ENCODE measurements at places on chromosomes 1 and 21.

DNA sequence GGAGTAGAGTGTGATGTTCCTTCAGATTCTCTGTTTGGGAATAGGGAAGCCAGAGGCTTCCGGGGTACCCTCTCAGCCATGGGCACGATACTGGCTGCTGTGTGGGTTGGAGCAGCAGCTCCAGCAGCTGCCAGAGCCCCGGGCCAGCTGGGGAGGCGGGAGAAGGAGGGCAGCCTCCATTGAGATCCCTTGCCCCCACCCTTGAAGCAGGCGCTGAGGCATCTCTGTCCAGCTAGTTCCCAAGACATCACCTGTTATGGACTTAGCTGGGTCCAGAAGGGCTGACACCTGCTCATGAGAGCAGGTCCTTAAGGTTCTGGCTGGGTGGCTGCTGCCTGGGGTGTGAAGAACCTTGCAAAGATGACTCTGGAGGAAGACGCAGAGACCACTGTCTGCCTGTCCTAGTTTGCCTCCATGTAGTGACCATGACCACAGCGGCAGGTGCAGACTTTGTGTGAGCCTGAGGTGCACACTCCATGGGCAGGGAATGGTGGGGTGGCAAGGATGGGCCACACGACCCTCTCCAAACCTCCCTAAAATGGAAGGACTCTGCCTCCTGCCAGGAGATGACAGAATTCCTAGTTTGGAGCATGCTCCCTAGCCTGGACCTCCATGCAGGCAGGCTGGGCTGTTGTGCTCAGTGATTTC lies 222.6 kb upstream of the C1orf174 start:
- DNase-seq, result no peak

GRCh38 chr1:47331875-47332274 lies 1.7 kb upstream of the CMPK1 start:
- DNase-seq, result no peak

- DNase-seq, result no peak
Observed at GRCh38 chr1:96804648-96805047, 83.1 kb downstream of the PTBP2 start.

- no peak for DNase-seq
Observed at GRCh38 chr1:171798765-171799164, 17.3 kb downstream of the METTL13 start.

DNA sequence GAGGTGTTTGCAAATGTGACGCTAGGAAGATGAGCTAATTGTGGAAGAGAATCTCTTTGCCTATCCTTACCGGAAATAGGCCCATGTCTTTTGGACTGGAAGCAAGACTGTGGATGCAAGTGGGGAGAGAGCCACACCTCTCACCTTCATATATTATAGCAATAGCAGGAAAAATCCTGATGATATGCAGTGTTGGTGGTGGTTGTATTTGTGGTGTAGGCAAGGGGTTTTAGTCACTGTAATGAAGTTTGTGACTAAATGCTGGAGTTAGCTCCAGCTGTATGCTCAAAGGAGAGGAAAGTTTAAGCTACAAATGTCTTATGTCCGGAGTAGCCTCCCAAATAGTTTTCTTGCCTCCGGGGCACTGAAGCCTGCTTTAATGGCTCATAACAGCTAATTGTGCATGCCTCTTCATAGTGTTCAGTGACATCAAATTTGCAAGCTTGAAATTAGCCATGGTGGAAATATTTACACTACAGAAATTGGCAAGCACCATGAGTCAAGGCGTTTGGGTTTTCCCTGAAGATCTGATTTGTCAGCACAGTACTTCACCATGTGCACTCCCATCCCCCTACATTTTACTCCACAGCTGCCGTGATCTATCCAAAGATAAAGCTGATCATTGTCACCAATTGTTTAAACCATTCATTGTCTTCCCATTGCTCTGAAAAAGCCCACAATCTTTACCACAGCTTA lies 102.6 kb upstream of the ZNF644 start:
- no peak for DNase-seq

DNA sequence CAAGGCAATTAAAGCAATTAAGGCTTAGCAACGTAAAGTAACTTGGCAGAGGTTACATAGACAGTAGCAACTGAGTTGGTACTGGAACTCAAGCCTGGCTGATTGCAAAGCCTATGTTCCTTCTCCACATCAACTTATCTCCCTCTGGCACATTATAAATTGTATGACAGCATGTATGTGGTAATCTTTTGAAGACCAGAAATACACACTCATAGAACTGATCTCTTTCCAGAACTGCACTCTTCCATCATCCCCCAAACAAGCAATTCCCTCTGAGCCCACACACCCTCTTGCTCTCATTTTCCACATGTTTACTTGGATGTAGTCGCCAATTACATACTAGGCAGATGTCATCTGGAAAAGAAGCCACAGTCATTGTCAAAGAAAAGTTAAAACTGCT lies 502.2 kb downstream of the PLPP3 start:
- no peak for DNase-seq

- no peak for DNase-seq
Observed at GRCh38 chr1:179888071-179888470, 6.0 kb downstream of the TOR1AIP1 start.

- no peak for DNase-seq
Observed at GRCh38 chr1:87542697-87543096, 214.0 kb downstream of the LMO4 start.
